ENCODE measurements at places on chromosomes 6 and 20.

DNA sequence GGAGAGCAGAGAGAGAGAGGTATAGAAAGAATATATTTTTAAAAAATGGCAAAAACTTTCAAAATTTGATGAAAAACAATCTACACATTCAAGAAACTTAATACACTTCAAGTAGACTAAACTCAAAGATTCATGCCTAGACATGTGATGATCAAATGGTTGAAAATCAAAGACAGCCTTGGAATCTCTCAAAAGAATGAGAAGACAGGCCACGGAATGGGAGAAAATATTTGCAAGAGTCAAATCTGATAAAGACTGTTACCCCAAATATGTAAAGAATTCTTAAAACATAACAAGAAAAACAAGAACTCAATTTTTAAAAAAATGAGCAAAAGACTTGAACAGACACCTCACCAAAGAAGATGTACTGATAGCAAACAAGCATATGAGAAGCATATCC, 49.7 kb downstream of the THEMIS start:
- no peak for DNase-seq

- peak; percentile 98 for DNase-seq
Observed at GRCh38 chr20:48295445-48295903, 510.2 kb upstream of the SULF2 start.

GRCh38 chr6:53294611-53295010, 54.1 kb downstream of the ELOVL5 start:
- DNase-seq = no peak

GRCh38 chr6:38843798-38844197, 128.7 kb downstream of the DNAH8 start:
- DNase-seq = peak; percentile 12

DNA sequence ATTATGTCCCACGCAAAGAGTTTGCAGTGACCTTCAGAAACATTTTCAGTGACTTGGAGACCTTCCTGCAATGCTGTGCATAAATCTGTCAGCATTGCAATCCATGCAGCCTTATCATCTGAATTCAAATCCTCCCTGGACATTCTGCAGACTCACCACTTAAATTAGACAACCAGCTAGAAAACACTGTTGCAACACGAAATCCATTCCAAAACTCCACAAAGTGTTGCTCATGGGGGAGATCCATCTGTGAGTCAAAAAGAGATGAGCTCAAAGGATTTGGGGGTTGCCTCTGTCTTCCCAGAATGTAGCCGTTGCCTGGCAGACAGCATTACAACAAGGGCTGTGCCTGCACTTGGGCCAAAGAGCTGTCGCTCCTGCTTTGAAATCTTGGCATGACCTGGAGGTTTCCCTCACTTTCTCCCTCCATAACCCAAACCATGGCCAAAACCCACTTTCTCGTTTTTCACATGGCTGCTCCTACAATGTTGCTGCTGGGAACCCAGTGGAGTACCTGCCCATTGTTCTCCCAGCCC, 163.5 kb upstream of the CDYL start:
- no peak for DNase-seq

DNA sequence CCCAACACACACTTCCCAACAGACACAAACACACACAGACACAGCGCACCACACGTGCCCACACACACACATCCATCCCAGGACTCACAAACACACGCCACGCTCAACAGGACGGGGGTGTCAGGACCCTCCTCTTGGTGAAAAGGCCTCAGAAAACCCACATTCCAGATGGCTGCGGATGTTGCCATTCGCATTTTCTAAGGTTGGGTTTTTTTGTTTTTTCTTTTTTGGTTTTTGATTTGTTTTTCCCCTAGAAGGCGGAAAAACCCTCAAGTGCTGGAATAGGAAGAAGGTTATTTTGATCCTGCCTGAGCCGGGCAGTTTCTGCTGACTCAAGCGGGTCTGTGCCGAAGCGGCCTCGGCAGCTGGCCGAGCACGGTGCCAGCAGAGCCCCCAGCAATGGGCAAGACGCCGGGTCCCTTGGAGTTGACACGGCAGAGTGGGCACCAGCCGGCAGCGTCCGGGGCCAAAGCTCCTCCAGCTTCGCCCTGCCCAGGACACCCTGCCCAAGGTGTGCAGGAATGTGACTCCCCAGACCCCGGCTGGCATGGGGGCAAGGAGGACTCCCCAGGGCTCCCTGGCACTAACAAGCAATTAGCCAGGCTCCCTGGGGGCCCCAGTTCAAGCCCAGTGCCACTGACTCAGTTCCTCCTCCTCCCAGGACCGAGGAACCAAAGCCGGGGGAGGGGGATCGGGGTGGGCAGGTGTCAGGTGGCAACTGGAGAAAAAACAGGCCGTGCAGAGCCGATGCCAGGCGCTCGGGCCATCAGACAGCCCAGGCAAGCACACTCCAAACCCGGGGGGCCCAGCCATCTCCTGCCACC, 40.9 kb upstream of the ZBP1 start:
- DNase-seq = no peak

GRCh38 chr20:32674362-32674789, 635 bp upstream of the C20orf203 start:
- DNase-seq = peak; percentile 77

- no peak for DNase-seq
Observed at GRCh38 chr20:19113343-19113930, 99.0 kb upstream of the SLC24A3 start.

GRCh38 chr6:47242483-47243386, 67.0 kb downstream of the TNFRSF21 start:
- peak; percentile 91 for DNase-seq

Data from ELF-1 (cell line).